ENCODE measurements at places on chromosomes 12 and 14. TPM values are rescaled to one million over a fixed set of nuclear protein-coding genes. Genes with fewer than 3 reads are reported as not detected.

Gene ATG101
- total RNA-seq = 90.3 TPM

Gene TSPAN11
- total RNA-seq = 2.6 TPM

Gene CLMN
- total RNA-seq = 0.83 TPM

Gene SCN8A
- 12.8 TPM for total RNA-seq

Gene P2RX7
- 16.7 TPM for total RNA-seq

Gene KLRC2
- total RNA-seq = not detected

Gene PCED1B
- total RNA-seq = 0.33 TPM

Gene SLC10A1
- not detected for total RNA-seq

Gene OR11G2
- total RNA-seq = not detected

Gene PTCSC3
- total RNA-seq = not detected

DNA sequence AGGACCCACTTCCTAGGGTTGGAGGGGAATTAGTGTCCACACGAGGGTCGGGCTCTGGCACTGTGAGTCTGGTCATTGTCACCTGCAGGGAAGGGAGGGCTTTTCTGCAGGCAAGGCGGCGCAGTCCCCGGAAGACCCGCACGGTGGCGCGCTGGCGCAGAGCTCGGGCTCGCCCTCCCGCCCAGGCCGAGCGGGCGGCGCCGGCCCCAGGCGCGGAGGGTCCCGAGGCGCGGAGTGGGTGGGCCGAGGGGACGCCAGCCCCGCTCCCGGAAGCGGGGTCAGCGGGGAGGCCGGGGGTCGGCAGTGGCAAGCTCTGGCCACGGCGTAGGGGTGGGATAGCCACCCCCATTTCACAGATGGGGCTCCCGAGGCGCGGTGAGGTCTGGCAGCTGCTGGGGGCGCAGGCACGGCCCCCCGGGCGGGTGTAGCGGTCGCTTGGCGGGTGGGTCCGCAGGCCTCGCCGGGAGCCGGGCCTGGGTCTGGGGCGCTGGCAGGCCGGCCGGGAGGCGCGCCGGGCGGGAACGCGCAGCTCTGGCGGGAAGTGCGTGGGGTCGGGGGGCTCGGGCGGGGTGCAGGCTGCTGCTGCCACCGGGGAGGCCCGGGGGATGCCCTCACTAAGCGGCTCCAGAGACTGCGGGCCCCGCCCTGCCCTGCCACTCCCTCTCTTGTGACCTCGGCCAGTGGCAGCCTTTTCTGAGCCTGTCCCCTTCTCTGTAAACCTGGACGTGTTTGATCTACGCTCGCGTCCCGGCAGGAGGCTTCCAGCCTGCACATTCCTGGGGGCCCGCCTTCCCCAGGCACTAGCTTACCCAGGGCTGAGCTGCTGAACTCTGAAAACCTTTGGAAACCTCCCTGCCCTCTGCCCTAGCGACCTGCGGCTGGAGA, 46.1 kb downstream of the CYP46A1 start:
- no peak for DNase-seq

DNA sequence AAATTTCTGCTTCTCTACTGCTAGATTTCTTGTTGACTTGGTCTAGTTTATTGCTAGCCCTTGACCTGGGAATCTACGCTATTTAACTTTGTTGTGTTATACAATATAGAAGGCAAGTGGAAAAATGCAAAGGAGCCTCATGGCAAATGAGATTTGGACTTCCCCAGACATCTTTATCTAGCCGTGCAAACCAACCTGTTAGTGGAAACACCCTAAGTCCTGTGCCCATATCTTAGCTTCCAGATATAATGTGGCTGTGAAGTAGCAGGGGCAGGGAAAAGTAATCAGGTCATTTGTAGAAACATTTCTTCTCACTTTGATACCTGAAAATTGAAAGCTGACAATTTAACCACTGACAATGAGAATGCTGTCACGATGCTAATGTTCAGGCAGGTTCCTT, 90.7 kb upstream of the ATP2B1 start:
- DNase-seq = no peak

DNA sequence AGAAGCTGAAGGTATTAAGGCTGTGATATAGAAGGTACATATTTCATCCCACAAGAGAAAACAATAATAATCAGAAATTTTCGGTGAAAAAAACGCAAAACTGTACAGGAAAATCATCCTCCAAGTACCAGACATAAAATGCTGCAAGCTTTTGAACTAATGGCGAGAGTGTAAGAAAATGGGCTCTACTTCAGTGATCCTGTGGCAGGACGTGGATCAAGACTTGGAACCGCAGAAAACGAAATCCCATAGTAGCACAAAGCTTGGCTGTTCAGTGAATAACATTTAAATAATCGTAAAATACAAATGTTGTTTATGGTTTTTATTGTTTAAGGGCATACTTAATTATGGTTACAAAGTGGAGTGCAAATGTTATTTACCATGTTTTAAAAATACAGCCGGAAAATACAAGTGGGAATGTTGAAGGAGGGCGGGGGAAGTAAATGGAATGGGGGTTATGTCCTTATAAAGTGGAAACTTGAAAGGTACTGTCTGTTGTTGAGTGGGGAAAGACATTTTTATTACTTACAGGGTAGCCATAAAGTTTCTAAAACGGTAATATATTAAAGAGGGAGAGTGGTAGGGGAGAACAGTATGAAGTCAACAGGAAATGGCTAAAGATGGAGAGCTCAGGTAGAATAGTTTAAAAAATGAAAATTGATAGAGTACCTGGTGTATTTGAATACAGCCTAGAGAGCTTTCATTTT, 1.1 kb downstream of the SMIM10L1 start:
- DNase-seq = peak; percentile 30

GRCh38 chr12:9588749-9589148, 19.0 kb downstream of the KLRB1 start:
- no peak for DNase-seq

- no peak for DNase-seq
These were observed 1.6 kb upstream of the MLXIP start for GRCh38 chr12:122076743-122077495.

DNA sequence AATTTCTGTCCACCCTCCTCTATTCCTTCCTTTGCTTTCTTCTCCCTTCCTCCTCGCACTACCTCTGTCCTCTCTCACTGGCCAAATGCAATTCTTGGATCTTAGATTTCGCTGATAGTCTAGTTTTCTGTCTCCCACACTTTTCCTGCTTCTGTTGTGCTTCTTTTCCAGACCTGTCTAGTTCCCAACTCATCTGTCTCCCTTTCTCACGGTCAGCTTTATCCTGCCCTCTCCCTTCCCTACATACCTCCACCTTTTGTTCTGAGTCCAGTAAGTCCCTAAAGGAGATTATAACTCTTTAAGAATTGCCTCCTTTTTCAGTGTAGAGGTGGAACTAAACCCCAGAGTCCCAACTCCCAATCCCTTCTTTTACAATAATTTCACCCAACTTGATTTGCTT, 880 bp upstream of the MMP14 start:
- no peak for DNase-seq

DNA sequence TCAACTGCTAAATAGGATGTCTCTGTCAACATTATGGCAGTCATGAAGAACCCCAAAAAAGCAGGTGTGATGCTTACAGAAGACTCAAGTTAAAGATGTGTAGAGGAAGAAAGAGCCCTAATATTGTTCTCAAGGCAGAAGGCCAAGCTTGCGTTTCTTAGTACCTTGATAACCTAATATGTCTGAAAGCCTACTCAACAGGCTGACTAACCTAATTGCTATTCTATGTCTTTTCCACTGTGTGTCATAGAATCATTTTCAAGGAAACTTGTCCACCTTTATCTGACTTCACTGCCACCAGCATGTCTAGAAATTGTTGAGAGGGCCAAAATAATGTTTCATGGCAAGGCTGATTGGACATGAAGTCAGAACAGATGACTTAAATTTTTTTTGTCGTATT, 373.2 kb downstream of the BTG1 start:
- DNase-seq = no peak

DNA sequence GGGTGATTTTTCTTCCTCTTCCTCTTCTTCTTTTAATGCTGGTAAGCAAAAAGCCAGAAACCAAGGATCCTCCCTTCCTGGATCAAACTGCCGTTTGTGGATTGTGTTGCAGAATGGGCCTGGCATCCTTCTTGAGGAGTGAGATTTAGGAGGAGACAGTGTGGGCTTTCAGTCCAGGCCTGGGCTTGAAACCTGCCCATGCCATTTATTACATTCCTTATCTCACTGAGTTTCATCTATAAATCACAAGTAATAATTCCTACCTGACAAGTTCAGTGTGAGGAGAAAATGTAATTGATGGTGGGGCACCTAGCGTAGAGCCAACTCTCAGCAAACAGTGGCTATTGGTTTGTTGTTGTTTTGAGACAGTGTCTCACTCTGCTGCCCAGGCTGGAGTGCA, 126.4 kb downstream of the SLC35F4 start:
- no peak for DNase-seq

DNA sequence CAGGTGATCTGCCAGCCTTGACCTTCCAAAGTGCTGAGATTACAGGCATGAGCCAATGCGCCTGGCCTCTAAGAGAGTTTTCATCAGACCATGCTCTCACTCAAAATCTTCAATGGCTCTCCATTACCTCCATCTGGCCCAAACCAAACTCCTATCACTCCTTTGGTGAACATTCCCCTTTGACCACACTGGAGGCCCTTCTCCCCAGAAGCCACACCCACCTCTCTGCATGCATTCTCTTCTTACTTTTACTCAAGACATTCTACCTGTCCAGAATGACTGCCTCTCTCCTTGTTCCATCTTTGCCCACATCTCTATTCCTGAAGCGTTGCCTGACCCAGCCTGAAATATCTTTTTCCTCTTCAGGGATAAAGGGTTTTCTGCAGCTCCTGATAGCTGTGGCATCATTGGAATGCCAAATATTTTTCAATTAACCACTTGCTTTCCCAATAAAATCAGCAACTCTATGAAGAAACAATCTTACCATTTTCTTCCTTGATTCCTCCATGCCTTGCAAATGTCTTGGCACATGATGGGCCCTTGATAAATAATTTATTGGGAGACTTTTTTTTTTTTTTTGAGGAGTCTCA, 15.5 kb downstream of the PLEK2 start:
- DNase-seq = peak; percentile 55

DNA sequence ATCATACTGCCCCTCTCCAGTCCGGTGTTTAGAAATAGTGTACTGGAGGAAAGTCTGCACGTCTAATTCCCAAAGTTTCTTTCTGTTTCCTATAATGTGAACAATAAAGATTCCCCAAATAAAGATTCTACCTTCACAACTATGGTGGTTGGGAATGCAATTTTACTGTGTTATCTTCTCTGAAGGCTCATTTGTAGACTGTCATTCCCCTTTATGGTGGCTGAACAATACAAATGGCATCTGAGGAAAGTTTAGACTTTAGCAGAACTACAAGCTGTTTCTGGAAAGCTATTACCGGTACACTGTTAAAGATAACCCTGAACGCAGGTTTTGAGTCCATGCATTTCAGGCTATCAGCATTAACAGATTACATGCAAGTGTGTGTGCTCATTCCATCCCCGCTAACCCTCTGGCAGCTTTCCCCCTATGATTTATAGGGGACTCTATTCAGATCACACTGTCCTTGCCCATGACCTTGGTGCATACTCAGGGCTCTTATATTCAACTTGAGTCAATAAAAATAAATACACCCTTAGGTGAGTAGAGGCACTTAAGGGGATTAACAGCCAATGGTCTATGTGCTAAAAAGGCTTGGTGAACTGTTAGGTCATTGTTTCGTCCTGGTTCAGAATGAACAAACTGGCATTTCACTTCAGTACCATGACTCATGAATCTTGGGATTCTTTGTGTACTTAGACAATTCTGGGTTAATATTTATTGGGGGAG, 60.7 kb upstream of the PYGL start:
- DNase-seq = peak; percentile 76

- DNase-seq = no peak
These were observed 28.5 kb upstream of the TMCC3 start for GRCh38 chr12:94678849-94679248.

- DNase-seq = peak; percentile 74
These were observed 86.5 kb downstream of the PPM1H start for GRCh38 chr12:62848418-62848817.

DNA sequence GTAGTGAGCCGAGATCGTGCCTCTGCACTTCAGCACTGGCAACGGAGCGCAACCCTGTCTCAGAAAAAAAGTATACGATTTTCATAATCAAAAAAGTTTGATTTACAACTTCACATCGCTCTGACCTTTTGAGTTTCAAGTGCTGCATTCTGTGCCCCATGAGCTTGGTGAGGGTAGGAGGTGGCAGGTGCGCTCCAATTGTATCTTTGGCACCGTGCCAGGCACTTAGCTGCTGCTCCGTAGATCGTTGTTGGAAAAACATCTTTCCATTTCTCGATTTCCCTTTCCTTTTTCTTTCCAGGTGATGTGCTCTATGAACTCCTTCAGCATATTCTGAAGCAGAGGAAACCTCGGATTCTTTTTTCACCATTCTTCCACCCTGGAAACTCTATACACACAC, 203.7 kb downstream of the ETV6 start:
- no peak for DNase-seq

DNA sequence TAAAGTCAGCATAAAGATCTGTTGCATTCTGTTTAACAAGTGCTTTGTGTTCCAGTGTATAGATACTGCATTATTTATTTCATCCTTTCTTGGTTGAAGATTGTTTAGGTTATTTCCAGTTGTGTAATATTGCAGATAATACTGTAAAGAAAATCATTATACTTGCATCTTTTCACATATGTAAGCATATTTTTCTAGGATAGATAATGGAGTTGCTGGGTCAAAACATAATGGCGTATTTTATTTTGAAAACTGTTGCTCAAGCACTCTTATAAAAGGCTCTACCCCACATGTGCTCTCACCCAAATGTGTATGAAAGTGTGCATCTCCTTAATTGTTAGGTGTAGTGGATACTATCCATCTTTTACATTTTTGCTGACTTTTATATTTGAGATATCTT, 274.4 kb downstream of the FBXL14 start:
- DNase-seq = no peak

GRCh38 chr12:32706335-32707024, 27.4 kb downstream of the DNM1L start:
- no peak for DNase-seq

- DNase-seq = no peak
These were observed 40.3 kb downstream of the EVL start for GRCh38 chr14:100105357-100106169.

- DNase-seq = peak; percentile 55
These were observed 547 bp upstream of the PYGL start for GRCh38 chr14:50944647-50945413.

- DNase-seq = no peak
These were observed 309.2 kb upstream of the TBX3 start for GRCh38 chr12:114993165-114993564.

GRCh38 chr14:33357225-33358010, 418.7 kb downstream of the NPAS3 start:
- no peak for DNase-seq

- DNase-seq = peak; percentile 88
These were observed 5.7 kb upstream of the VTI1B start for GRCh38 chr14:67680121-67680602.

DNA sequence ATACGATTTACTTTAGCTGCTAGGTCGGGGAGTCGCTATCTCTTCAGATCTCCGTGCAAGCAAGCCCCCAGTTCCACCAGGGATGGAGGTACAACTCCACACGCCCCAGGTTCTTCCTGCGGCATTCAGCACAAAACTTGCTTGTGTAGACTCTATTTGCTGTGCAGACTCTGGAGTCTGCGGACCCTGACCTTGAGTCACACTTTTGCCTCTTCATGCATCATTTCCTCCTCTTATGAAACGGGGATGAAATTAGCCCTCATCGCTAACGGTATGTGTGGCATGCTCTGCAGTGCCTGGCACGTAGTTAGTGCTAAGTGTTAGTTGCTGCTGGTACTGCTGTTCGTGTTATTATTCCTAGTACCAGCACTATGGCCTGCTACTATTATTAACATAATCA, 84.4 kb downstream of the TMEM132D start:
- no peak for DNase-seq

- no peak for DNase-seq
These were observed 139.4 kb upstream of the CNTN1 start for GRCh38 chr12:40552868-40553267.

- DNase-seq = no peak
These were observed 28.0 kb downstream of the PTPRB start for GRCh38 chr12:70609203-70609602.
